ENCODE measurements at places on chromosomes 3 and 15.
A peak's percentile ranks its signal among the peaks of the same experiment; 100 is the strongest.

DNA sequence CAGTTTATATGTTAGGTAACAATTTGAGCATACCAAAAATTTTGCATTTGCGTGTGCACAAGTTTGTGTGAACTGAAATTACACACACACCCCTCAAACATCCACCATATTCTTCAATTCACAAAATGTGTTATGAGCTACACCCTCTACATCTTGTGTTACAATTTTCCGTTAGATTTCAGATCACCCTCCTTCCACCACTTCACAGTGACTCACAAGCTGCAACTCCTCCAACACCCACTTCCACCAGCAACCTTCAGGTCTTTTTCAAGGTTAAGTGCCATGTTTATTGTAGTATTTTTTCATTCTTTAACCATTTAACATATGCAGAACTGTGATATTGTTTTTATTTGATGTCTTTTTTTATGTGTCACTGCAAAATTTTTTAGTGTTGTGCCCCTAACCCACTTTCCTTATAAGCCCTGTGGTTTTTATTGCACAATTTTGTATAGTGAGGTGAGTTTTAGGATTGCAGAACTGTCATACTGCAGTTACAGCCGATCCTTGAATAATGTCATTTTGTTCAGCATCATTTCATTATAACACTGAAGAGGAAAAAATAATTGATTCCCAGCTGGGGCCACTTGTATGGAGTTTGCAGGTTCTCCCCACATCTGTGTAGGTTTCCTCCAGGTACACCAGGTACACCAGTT is 148.9 kb downstream of the PLCL2 start:
- no peak for DNase-seq

DNA sequence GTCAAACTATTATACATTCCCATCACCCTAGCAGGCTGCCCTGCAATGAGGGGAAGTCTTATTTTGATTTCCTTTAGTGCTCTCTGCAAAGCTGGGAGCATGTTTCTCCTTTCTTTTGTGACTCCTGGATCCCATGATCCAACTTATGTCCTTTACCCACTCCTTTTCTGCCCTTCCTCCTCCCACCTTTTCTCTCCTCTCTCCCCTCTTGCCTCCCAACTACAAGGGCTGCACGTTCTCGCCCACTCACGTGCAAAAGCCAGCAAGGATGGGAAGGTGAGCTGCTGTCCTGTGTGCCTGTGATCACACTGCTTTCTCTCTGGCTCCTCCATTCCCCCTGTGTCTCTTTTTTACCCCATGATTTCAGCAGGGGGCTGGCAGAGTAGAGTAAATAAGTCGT is 6.1 kb downstream of the VIPR1 start:
- no peak for DNase-seq

- DNase-seq, result no peak
Measured at GRCh38 chr3:7621046-7621630, 760.2 kb downstream of the GRM7 start.

- DNase-seq, result no peak
Measured at GRCh38 chr15:81941479-81941878, 104.3 kb downstream of the MEX3B start.

DNA sequence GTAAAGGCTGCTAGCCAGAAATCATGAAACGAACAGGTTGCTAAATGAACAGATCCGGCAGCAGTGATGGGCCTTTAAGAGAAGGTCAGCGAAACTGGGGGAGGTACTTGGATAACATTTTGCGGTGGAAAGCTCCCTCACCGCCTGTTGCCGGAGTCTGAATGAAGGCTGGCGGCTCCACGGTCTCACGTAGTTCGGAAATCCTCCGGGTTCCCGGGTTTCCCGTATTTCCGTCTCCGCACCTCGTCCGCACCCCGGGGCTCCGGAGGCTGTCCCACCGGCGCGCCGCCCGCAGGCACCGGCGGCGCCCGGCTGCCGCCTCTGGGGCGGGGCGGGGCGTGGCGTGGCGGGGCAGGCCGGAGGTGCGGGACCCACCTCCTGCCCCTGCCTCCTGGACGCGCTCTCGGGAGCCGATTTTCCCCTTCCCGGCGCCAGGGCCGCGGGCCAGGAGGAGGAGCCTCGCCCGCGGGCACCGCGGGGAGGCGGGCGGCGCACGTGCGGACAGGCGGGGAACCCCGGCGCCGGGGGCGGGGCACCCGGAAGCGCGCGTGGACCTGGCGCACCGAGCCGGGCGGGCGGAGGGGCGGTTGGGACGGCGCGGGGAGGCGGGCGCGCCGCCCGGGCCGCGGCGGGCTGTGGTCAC is at the start of gene ZDHHC23:
Gene ZDHHC23 (plus strand): TSS at position 642 of the 643 bp plus-strand sequence. CDS start 790 bp downstream, outside the sequence.
- peak; percentile 25 for DNase-seq

- peak; percentile 77 for DNase-seq
Measured at GRCh38 chr15:65862682-65863081, 6.6 kb upstream of the RAB11A start.

GRCh38 chr3:183698756-183699155 is 1.2 kb downstream of the YEATS2 start:
- DNase-seq, result no peak

DNA sequence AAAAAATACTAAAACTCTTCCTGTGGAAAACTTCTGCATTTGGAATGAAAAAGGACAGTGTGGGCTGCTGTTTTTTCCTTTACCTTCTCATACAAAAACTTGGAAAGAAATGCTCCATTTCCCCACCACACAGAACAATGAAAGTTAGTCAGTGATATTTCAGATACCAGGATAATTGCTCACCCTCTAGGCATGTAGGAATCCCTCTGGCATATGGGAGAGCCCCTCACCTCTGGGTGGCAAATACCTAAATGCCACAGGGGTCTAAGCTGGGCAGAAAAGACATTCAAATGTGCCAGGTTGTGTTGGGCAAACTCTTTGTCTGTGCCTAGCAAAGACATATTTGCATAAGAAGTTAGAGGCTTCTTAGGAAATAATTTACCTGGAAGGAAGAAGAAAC is 560.3 kb upstream of the NR2F2 start:
- peak; percentile 37 for DNase-seq

DNA sequence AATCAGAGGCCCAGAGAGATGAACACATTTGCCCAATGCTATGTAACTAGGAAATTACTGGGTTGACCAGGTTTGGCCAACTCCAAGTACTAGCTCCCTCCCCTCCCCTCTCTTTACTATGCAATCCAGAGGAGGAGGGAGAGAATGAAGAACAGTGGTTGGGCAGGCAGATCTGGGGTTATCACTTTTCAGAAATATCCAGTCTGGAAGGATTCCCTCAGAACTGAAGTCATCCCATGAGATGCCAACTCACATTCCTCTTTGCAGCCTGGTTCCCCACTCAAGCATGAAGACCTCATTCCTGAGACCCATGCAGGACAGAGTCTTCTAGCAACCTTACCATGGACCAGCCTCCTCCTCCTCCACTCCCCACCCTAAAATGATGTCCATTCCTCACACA is 201.1 kb downstream of the TLE3 start:
- no peak for DNase-seq

DNA sequence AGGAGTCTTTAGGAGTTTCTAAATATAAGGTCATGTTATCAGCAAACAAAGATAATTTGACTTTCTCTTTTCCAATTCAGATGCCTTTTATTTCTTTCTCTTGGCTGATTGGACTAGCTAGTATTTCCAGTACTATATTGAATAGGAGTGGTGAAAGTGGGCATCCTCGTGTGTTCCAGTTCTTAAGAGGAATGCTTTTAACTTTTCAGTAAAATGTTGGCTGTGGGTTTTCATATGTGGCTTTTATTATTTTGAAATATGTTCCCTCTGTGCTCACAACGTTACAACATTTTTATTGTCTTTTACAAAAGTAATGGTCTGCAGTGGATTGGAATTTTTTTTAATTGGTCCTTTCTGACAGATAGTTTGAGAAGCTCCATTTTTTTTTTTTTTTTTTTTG is 8.2 kb upstream of the ZNF280D start:
- no peak for DNase-seq

DNA sequence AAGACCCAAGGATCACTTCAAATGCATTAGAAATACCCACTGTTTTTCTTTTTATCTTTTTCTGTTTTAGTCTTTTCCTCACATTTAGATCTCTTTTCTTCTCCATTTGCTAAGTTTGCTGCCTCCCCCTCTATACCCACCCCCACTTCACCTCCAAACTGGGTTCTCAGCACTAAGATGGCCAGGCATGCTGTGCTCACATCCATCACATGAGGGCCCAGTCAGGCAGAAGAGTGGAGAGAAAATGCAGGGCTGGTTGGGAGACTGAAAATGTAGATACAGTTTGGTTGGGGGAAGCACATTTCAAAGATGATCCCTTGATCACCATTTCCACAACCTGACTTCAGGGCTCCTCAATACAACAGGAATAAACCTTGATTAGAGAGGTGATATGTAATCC is 8.7 kb downstream of the GAP43 start:
- DNase-seq, result no peak

GRCh38 chr3:176633511-176633910 is 563.8 kb downstream of the TBL1XR1 start:
- no peak for DNase-seq

DNA sequence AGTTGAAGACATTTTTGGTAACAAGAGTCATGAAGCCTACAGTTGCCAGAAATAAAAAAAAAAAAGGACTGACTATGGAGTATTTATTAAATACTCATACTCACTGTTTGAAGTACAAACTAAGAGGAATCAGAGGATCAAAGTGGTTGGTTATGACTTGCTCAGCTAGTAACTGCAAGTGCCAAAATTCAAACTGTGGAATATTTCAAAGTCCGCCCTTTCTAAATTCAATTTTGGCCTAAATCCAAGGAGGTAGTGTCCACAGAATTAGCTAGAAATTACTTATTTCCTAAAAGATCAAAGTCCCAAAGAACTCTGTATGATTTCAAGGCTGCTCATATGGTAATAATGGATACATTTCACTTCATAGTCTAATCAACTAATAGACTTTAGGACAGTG is 274.5 kb downstream of the ZBTB20 start:
- DNase-seq, result no peak

DNA sequence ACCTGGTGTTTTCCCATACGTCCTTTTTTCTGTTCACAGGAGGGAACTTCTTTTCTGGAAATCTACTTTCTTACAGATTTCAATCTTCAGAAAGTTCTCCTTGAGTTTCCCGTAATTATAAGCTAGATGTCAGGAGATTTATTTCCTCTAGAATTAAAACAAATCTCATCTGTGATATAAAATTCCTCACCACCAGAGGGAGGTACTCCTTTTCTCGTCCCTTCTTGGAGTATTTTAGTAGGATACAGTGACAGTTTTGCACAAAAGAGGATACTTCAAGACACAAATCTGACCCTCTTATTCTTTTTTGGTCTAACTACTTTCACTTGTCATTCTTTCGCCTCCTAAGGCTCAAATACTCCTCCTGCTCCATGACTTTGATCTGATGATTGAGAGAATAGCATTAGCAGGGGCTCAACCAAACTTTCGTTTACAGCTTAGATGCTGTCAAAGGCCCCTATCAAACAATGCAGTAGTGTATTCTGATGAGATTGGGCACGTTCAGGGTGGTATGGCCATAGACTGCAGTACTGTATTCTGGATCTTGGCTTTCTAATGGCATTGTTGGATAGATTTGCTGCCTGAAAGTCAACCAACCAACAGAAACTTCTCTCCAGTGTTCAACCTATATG is 38.0 kb downstream of the TMEM41A start:
- no peak for DNase-seq

- DNase-seq, result no peak
Measured at GRCh38 chr3:81550415-81550814, 211.0 kb downstream of the GBE1 start.

DNA sequence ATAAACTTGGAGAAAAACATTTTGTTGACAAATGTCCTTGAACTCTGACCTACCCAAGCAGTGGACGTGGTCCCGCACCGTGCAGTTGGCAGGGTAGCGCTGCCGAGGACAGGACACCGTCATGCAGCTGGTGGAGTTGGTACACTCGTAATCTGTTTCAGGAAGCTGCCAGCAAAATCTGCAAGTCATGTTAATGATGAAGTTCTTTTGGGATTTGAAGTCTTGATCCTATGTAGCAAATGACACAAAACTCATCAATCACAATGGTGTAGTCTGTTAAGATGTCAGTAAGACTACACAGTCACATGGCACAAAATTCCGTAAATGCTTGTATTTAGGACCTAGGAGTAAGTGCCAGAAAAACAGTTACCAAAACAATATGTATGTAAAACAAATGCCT is 5.5 kb downstream of the TM2D3 start:
- no peak for DNase-seq

DNA sequence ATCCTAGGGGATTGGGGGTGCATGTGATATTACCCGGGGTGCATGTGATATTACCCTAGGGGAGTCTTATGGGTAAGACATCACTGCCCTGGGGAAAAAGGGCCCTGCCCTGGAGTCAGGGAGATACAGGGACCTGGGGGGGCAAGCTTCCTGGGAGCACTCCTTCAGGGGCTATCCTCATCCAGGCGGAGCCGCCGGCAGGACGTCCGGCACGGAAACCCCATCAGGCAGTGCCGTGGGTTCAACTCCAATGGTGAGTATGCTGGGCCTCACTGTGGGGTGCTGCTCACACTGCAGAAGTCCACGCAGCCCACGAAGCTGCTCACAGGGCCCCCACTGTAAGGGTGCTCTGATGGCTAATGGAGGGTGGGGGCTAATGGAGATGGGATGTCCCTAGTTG is 5.3 kb upstream of the GNAT1 start:
- no peak for DNase-seq

GRCh38 chr15:36996121-36996520 is 104.2 kb downstream of the MEIS2 start:
- no peak for DNase-seq

GRCh38 chr3:51975852-51976549 is 1.1 kb downstream of the ABHD14A start:
- DNase-seq, result no peak

GRCh38 chr3:99854756-99855298 is 37.2 kb downstream of the CMSS1 start:
- DNase-seq, result no peak

- DNase-seq, result no peak
Measured at GRCh38 chr15:87739866-87740265, 516.7 kb downstream of the NTRK3 start.

DNA sequence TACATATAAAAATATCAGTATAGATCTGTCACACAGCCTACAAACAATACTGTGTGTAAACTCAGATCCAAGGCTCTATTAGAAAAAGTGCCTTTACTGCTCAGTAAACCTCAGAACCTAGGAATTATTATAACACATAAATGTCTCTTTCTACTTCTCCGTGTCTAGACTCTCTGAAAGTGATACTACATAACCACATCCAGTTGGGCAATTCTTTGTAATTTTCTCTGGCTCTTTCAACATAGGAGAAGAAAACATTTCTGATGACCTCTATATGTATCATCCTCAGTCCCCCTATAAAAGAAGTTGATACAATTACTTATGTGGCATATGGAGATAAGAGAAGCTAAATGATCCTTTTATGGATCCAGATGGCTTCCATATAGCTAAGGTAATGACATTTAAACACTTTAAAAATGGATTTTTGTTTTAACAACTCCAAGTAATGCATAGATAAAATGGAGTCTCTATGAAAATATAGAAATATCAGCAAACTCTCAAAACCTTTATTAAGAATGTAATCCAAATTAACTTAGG is 104.5 kb downstream of the LSAMP start:
- DNase-seq, result no peak

Measured in SW 1271 (cell line).